ENCODE measurements at places on chromosomes 16 and 17. TPM values are rescaled to one million over a fixed set of nuclear protein-coding genes. Genes with fewer than 3 reads are reported as not detected.
A peak's percentile ranks its signal among the peaks of the same experiment; 100 is the strongest.

The DYNC1LI2 gene
- 101 TPM for polyA plus RNA-seq

DNA sequence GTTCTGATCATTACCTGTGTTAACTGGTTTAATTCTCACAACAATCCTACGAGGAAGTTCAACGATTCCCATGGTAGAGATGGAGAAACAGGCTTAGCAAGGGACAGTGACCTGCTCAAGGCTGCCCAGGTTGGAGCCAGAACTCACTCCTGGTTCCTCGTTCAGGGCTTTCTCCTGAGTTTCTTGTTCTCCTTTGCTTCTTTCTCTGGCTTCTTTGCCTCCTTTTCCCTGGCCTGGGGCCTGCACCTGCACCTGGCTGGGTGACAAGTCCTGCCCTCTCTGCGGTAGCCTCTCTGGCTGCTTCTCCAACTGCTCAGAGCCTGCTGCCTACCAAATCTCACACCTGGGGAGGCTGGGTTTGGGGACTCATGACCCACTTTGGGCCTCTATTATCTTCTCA is 2.8 kb downstream of the CCL22 start:
- DNase-seq = no peak

The ITGB3 gene
- 19.1 TPM for polyA plus RNA-seq

GRCh38 chr16:53281280-53281679 is 153.0 kb upstream of the RBL2 start:
- no peak for DNase-seq

The C16orf95 gene
- polyA plus RNA-seq = 1.9 TPM

- no peak for DNase-seq
Observed at GRCh38 chr16:28983644-28984043, 1.2 kb upstream of the LAT start.

DNA sequence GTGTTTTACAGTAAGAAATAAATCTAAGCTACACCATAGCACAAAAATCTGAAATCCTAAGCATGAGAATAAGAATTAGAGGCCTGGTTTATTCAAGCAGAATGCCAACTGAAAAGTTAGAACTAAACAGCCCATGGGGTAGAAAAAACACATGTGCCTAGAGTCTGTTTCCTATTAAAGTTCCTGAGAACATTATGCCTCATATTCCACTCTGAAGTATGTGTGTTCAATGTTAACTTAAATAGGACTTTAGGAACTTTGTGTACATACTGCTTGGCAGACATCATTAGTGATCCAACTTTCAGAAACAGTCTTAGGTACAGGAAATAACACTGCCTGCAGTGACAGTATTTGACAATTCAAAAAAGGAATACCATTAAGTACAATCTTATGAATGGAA is 18.2 kb downstream of the HEATR6 start:
- DNase-seq = no peak

The TRPV3 gene
- polyA plus RNA-seq = 1.1 TPM

The KRT12 gene
- not detected for polyA plus RNA-seq

GRCh38 chr16:3687021-3687420 is 30.3 kb downstream of the TRAP1 start:
- no peak for DNase-seq

The MC1R gene
- polyA plus RNA-seq = 3.5 TPM

The CCL13 gene
- not detected for polyA plus RNA-seq

DNA sequence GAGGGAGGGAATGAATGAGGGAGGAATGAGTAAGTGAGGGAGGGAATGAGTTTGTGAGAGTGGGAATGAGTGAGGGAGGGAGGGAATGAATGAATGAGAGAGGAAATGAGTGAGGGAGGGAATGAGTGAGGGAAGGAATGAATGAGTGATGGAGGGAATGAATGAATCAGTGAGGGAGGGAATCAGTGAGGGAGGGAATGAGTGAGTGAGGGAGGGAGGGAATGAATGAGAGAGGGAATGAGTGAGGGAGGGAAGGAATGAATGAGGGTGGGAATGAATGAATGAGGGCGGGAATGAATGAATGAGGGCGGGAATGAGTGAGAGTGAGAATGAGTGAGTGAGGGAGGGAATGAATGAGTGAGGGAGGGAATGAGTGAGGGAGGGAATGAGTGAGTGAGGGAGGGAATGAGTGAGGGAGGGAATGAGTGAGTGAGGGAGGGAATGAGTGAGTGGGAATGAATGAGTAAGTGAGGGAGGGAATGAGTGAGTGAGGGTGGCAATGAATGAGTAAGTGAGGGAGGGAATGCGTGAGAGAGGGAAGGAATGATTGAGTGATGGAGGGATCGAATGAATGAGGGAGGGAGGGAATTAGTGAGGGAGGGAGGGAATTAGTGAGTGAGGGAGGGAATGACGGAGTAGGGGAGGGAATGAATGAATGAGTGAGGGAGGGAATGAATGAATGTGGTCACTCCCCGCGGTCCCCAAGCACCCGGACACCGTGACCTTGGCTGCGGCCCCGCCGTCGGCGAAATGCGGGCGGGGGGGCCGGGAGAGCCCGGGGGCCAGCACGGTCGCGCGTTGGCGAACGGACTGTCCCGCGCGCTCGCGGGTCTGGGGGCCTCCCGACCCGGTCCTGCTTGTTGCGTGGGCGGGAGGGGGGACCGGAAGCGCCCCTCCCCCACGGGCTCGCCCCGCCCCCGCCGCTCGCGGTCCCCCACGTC is 1.1 kb upstream of the UBE2I start:
- DNase-seq = no peak

DNA sequence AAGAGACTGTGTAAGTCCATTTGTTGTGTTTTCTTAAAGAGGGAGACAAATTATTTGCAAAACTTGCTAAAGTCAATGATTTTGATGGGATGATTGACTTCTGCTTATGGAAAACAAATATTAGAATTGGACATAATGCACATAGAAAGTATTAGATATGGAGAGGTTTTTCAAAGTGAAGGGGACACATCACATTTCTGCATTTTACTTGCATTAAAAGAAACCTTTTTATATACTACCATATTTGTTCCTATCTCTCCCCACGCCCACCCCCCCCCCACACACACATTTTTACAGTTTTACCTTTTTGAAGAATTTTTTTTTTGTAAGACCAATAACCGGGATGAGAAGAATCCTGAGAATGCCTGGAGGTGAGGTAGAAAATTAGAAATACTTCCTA is 8.6 kb upstream of the OR4D2 start:
- DNase-seq = no peak

DNA sequence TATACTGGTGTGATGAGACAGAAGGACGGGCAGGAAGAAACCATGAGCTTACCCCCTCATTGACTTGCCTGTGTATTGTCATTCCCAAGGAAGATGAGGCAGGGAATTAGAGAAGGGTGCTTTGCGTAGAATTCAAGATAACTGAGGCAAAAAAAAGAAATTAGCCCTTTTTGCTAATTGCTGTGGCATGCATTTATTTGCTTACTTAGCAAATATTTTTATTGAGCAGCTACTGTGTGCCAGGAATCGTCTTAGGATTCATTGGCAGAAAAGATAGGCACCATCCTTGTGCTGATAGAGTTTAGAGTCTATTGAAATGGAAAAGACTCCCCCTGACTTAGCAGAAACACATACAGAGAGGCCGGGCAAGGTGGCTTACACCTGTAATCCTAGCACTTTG is 541.9 kb downstream of the TMEM114 start:
- no peak for DNase-seq

DNA sequence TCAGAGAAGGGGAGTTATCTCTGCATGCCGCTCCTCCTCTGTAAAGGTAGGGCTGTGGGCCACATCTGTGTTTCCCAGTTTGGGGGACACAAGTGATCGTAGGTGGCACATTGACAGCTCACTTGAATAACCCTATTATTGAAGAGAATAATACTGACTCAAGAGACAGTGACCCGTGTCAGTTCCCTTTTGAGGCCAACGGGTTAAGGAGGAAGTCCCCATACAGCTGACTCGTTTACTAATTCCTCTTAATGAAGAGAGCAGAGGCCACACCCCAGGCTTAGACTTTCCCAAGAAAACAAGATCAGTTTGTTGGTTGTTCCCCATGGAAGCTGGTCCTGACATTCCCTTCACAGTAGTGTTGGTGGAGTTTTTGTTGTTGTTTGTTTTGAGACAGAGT is 33.0 kb downstream of the IL4R start:
- no peak for DNase-seq

DNA sequence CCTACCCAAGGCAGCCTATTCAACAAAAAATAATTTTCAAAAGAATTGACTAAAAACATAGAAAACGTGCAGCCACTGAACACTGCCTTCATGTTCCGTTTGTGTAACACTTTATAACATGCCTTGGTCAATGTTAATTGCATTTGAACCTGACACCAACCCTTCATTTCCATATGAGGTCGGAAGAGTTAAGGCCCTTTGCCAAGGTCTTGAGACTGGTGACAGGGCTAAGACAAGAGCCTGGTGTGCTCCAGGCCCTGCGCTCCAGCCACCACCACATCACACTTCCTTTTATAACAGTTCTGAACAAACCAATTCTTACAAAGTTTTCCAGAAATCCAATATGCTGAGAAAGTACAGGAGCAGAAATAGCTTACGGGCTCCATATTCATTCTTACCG is 4.2 kb downstream of the BBS2 start:
- no peak for DNase-seq

DNA sequence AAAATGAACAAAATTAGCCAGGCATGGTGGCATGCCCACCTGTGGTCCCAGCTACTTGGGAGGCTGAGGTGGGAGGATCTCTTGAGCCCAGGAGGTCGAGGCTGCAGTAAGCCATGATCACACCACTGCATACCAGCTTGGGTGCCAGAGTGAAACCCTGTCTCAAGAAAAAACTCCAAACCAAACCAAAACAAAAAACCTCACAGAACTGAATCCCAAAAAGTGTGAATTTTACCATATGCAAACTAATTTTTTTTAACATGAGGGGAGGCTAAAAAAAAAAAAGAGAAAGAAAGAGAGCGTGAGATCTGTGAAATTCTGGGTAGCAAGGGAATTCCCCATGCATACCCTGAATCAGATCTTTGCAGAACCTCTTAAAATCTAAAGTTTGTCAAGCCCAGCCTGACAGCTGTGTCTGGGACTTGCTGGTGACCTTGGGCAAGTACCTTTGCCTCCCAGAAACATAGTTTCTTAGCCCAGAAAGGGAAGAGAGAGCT is 17.1 kb upstream of the CDH1 start:
- DNase-seq = no peak

The CCL7 gene
- polyA plus RNA-seq = not detected

GRCh38 chr17:28509789-28510188 is 3.6 kb downstream of the FOXN1 start:
- no peak for DNase-seq

The STAT5A gene
- polyA plus RNA-seq = 6.8 TPM

- no peak for DNase-seq
Observed at GRCh38 chr17:76820039-76820438, 48.2 kb upstream of the MGAT5B start.

The HS3ST2 gene
- 0.22 TPM for polyA plus RNA-seq

DNA sequence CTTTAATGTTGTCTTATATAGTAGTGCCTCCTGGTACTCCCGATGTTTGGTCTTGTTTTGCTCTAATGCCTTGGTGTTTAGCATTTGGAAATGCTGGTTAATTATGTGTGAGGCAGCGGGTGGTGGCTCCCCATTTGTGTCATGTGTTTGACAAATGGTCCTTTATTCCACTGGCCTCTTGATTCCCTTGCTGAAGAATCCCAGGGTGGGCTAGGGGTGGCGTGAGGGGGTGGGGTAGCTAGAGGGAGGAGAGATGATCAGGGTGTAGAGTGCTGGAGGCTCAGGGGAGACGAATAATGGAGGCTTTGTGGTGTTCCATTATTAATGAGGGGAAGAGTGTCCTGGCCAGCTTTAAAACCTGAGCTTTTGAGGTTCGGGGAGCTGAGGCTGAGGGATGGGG is 5.4 kb downstream of the DYNLL2 start:
- no peak for DNase-seq

DNA sequence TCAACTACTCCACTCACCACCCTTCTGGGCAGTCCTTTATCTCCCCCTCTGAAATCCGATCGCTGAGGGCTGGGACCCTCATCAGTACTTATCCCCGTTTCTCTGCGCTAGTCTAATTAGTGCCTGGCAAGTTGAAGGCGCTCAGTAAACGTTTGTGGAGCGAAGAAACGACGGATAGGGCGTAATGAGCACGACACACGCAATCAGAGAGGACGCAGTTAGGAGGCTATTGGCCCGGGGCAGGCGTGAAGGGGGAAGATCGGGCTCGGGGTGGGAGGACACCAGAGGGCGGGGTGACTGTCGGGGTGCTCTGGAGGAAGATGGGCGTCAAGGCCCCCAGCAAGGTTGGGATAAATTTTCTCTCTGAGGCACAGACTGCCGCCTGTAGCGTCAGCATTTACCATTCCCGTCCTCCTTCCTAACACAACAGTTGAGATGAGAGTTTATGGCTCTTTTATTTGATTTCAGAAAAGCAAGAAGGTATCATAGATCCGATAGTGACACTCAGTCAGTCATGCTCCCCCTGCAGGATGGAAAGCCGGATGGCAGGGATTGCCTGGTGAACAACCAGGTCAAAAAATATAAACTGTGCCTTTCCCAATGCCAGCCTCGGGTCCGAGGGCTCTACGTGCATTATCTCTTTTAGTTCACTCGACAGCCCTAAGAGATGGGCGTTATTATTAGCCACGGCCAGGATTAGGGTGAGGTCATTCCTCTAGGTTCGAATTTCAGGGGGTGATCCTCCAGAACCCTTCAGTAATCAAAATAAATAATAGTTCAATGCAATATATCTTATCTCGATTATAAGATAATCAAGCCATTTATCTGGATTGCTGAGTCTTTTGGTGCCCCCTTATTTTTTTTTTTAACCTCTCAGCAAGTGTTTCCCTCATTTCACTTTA is 9.5 kb upstream of the ARL4D start:
- peak; percentile 58 for DNase-seq

The KRT222 gene
- 0.09 TPM for polyA plus RNA-seq

DNA sequence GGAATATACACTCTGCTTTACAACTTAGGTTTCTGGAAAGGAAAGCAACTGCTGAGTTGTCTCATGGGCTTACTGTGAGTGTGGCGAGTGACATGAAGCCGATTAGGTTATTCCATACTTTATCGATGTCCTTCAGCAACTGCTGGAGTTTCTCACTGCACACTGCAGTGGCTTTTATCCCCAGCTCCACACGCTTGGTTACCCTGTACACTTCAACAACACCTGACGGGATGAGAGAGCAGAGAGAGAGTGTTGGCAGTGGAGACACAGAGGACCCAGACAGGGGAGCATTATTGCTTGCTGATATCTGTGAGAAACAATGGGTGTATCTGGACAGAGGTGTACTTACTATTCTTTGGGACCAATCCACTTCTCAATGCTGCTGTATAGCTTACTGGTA is 46.2 kb downstream of the DUSP14 start:
- DNase-seq = no peak

The PRAC1 gene
- polyA plus RNA-seq = not detected

DNA sequence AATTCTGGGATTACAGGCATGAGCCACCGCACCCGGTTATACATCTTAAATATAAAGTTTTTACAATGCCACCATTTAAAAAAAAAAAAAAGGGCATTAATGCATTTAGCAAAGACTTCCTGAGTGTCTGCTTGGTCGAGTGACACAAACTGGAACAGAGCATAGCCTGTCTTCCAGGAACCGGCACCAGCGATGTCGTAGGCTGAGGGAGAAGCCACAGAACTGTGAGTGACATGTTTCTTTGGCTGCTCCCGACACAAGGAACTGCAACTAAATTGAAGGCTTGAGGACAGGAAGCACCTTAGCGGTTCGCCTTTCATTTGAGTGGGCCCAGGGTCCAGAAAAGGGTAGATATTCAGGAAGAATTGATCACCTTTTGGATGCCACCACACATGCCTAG is 717.8 kb downstream of the MAF start:
- DNase-seq = no peak

GRCh38 chr16:83995754-83996153 is 27.7 kb downstream of the NECAB2 start:
- no peak for DNase-seq
